ENCODE measurements at places on chromosomes 1 and 21.

GRCh38 chr1:111364690-111365089 lies 62.8 kb downstream of the OVGP1 start:
- DNase-seq = no peak

GRCh38 chr1:30437059-30437576 lies 286.3 kb downstream of the MATN1 start:
- DNase-seq = no peak

GRCh38 chr21:34858559-34858958 lies 189.8 kb downstream of the CLIC6 start:
- DNase-seq = no peak

GRCh38 chr21:45319461-45320211 lies 31.9 kb upstream of the POFUT2 start:
- no peak for DNase-seq

- no peak for DNase-seq
Measured at GRCh38 chr1:233005703-233006102, 55.3 kb downstream of the NTPCR start.

DNA sequence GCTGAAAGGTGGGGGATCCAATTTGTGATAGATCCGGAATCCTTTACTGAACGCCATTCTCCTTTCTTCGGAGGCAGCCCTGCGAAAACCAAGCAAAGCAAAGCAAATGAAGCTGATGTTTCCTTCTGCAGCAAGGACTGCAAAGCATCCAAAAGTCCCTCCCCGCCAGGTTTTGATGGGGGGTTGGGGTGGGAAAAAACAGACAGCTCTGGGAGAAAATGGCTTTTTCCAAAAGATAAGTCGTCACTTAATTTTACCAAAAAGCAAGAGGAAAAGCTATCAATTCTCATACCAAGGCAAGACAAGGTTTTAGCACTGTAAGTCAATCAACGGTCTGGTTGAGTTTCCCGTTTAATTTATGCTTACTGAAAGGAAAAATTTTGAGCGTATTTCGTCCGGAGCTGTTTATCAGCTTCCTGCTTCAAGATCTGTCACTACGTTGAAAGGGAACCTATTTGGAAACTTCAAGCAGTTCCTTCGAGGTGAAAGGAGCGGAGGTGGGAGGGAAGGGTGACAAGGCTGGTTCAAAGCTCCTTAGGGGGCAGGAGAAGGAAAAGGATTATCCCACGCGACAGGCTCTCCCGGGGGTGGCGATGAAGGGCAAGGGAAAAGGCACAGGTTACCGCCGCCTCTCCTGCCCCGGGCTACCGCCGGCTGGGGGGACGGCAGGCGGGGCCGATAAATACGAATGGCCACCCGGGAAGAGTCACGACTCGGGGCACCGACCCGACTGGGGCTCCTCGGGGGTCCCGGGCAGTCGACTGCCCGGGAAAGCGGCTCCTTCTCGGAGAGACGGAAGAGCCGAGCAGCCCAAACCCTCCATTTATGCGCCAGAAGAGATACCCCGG lies 750 bp downstream of the SYNJ1 start:
- no peak for DNase-seq

DNA sequence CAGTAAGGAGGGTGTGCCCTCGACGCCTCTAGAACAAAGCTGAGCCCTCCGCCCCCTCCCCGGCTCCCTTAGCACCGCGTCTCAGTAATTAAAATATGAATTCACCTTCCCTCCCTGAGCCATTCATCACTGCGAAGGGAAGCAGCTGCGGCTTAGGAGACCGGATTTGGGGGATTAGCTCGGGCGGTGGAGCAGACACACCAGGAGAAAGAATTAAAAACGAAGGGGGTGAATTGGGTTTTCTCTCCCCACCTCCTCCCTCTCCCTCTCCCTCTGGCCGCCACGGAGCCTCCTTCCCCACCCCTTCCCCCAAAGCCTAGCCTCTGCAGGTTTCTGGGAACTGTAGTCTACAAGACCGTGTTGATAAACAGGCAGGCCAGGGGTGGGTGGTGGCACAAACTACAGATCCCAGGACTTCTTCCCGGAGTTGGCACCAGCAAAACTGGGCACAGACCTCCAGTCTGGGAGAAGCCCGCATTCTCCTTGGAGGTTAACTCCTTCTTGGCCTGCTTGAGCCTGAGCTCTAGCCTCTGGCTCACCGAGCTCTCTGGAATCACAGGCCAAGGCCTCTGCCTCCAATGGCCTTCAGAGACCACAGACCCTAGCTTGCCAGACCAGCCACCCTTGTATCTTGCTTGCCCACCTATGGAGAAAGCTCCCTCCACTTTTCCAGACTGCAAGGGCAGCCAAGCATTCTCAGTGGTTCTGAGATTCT lies 10.8 kb downstream of the BLACAT1 start:
- DNase-seq = no peak

- DNase-seq = no peak
Measured at GRCh38 chr1:64013395-64013794, 190.0 kb upstream of the UBE2U start.

All from stimulated activated CD4-positive, alpha-beta T cell treated with anti-CD3 and anti-CD28 coated beads, Interleukin-15, amount 100 ng/mL, for 1 hour (primary cell).